ENCODE measurements at places on chromosomes 3 and 15. TPM values are rescaled to one million over a fixed set of nuclear protein-coding genes. Genes with fewer than 3 reads are reported as not detected.
A peak's percentile ranks its signal among the peaks of the same experiment; 100 is the strongest.

GRCh38 chr15:62211348-62211747 is 46.3 kb upstream of the C2CD4B start:
- no peak for DNase-seq

INKA1 gene
- 8.6 TPM for polyA plus RNA-seq

DNA sequence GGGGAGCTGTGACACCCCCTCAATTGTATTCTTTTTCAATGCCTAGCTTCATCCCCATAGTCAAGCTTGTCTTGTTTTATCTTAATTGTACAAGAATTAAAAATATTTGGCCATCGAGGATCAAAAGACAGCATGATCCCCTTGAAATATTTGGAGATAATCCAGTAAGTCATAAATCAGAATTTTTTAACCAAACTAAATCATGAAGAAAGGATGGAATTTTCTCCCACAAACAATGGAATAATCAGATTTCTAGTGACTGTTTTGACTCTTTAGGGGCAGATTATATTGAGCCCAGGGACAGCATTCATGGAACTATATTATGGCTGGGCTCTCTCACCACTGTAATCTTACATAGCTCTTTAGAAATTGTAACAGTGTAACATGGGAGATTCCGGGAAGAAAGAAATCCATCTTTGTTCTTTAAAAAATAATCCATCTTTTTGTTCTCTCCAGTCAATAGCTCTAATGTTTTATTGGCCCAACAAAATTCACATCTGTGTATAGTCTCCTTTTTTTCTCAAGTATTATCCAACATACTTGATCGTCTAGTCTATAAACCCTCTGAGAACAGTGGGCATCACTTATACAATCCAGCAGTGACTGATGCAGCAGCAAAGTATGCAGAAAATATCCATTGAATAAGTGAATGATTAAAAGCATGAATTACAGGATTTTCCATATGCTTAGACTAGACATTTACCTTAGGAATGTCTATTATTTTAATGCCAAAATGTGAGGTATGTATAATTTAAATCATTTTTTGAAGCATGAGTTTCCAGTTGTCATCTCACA is 277.0 kb upstream of the PLSCR5 start:
- no peak for DNase-seq

- DNase-seq, result no peak
These were observed 51.6 kb upstream of the SRGAP3 start for GRCh38 chr3:9301091-9301490.

DNA sequence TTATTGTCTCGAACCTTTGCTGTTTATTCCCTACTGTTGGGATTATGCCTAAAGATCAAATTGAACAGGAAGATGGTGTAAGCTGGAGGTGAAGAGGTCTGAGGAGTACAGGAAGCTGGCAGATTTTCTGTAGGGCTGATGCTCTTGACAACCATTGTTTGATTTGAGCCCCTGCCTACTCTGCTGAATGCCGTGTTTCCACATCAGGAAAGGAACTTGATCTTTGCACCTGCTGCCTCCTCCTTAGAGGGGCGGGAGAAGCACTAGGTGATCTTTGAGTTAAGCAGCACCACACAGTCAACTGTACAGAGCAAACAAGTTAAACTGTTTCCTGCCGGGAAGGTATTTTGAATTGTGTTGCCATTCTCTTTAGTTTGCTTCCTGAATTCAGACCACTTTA is 364.6 kb upstream of the EPHA6 start:
- no peak for DNase-seq

IL12A gene
- 1.3 TPM for polyA plus RNA-seq

CCDC54 gene
- polyA plus RNA-seq, result 0.28 TPM

DNA sequence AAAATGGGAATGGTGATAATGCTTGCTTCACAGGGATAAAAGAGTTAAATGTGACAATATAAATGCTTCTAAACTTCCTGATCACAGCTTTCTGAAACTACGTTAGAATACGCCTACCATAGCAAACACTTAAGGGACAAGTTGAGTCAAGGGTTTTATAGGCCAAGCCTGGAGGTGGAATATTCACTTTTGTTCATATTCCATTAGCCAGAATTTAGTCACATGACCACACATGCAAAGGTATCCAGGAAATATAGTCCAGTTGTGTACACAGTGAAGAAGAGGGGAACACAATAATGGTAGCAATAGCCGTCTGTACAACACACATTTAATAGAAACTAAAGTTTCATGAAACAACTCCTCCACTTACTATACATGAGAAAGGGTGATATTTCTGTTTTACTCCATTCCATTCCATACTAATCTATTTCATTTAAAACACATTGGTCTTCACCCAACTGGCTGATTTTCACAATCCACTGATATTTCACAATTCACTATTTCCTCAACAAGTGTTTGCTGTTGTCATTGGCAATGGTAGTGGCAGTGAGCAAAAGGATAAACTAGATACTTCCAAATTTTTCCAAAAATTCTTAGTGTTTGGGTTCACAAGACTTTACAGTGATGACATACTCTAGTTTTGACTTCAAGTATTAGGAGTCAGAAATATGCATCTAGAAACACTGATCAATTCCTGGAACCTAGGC is 270.9 kb downstream of the ERC2 start:
- no peak for DNase-seq

C3orf70 gene
- 9.9 TPM for polyA plus RNA-seq

ZNF619 gene
- 7.8 TPM for polyA plus RNA-seq

DNA sequence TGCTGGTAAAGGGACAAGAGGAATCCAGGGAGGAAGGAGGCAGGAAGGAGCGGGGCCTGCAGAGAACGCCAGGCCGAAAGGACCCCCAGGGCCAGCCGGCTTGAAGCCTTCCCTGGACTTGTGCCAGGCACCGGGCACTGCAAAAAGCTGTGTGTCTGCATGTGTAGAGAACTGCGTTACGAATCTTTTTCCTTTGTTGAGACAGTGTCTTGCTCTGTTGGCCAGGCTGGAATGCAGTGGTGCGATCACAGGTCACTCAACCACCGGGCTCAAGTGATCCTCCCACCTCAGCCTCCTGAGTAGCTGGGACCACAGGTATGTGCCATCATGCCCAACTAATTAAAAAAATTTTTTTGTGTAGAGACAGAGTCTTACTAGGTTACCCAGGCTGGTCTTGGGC is 17.0 kb upstream of the MUC4 start:
- no peak for DNase-seq

DNA sequence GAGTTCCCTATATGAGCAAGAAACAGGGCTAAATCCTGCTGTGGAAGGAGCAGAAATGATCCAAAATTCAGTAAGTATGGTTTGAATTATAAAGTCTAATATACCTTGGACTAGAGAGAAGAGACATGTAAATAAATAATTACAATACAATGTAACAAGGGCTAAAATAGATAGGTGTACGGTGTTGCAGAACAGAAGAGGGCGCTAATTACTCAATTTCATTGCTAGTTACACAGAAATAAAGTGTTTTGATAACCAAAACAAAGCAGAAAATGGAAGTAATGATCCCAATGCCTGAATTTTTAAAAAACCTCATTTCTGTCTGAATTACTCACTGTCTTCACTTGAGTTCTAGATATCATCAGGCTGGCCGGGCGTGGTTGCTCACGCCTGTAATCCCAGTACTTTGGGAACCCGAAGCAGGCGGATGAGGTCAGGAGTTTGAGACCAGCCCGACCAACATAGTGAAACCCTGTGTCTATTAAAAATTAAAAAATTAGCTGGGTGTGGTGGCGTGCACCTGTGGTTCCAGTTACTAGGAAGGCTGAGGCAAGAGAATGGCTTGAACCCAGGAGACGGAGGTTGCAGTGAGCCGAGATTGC is 8.3 kb upstream of the PLCH1 start:
- DNase-seq, result no peak

- no peak for DNase-seq
These were observed 43.5 kb downstream of the ABHD2 start for GRCh38 chr15:89131731-89132130.

GRCh38 chr3:192830291-192831110 is 87.2 kb downstream of the MB21D2 start:
- DNase-seq, result no peak

- no peak for DNase-seq
These were observed 15.8 kb upstream of the GRM2 start for GRCh38 chr3:51691021-51691420.

DNA sequence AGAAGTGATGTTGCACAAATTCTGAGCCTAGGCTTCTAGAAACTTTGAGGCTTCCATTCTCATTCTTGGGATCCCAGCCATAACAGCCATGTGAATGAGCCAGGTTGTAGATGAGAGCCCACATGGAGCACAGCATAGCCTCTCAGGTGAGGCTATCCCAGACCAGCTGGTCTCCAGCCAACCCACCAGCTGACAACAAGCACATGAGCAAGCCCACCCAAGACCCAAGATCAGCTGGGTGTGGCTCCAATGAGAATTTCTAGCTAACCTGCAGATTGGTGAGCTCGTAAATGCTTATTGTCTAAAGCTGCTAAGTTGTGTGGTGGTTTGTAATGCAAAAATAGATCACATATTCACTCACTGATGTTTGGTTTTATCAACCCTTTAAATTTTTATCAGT is 14.4 kb downstream of the KY start:
- DNase-seq, result no peak

GRCh38 chr3:8953313-8953712 is 10.0 kb downstream of the RAD18 start:
- no peak for DNase-seq

DNA sequence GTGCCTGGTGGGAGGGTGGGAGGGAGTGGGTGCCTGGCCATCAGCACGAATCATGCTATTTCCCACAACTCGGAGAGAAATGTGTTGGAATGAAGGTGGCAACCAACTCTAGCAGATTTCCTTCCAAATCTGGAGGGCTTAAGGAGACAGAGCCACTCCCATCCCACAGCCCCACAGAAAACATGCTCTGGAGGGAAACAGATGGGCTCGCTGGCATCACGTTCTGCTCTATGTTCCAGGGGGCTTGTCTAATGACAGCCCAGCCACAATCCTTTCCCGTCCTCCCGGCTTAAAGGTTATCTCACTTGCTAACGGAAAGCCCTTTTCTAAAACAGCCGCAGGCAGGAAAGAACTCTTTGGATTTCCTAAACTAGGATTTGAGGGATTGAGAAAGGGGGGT is 65.3 kb downstream of the ADAMTS17 start:
- DNase-seq, result no peak

GRM2 gene
- polyA plus RNA-seq, result 0.52 TPM

- DNase-seq, result no peak
These were observed 70.5 kb upstream of the TSEN2 start for GRCh38 chr3:12413721-12414255.

DNA sequence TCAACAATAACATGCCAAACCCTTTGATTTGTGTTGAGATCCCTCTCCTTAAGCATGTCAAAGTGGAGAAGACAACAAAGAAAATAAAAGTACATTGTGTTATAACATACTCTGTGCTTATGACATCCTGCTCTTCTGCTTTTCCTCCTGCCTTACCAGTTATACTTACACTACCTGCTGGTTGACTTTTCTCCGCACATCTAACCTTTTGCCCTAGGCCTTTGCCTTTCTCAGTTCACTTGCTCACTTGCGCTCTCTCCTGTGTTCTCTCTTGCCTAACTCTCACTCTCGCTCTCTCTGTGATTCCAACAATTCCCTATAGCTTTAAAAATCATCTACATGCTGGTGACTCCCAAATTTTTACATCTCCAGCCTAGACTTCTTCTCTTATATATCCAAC is 5.7 kb downstream of the DNAH12 start:
- DNase-seq, result no peak

- no peak for DNase-seq
These were observed 231.9 kb downstream of the NSUN3 start for GRCh38 chr3:94294806-94295205.

NR2E3 gene
- polyA plus RNA-seq, result 1.0 TPM

THRB gene
- polyA plus RNA-seq, result 31.4 TPM

GRCh38 chr3:103388214-103388613 is 953.4 kb downstream of the ZPLD1 start:
- no peak for DNase-seq

DNA sequence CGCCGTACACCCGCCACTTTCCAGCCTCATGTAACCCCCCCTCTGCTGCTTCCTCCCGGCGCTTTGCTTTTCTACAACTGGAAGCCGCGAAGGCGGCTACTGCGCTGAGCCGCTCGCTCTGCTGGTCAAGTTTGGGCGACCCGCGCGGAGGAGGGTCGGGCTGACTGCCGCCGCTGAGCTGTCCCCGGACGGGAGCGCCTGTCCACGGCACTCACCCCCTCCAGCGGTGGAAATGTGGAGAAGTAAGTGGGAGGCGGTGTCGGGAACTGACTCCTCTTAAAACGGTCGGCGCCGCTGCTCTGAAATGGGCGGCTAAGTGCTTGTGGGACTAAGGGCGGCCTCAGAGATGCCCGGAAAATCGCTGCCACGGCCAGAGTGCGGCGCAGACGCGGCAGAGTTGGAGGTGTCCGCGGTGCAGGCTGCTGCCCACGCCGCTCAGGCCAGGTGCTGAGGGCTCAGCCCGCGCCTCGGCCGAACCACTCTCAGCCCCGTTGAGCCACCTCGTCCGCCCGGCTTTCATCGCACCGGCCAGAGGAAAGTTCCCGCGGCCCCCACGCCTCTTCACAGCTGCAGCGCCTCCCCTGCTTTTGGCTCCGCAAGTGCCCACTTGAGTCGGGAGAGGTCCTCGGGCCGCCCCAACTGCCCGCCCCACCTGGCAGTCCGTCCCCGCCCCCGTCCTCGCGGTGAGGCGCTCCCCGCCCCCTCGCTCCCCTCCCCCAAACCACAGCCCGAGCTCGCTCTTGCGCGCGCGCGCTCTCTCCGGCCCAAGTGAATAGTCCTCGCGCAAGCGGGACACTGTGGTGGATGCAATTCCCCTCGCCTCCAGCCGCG is at the start of gene EPHA6:
EPHA6 (plus strand) TSS at position 775 of the 831 bp plus-strand sequence.
- peak; percentile 43 for DNase-seq

- DNase-seq, result no peak
These were observed 103.0 kb downstream of the RPL22L1 start for GRCh38 chr3:170766823-170767575.

DNA sequence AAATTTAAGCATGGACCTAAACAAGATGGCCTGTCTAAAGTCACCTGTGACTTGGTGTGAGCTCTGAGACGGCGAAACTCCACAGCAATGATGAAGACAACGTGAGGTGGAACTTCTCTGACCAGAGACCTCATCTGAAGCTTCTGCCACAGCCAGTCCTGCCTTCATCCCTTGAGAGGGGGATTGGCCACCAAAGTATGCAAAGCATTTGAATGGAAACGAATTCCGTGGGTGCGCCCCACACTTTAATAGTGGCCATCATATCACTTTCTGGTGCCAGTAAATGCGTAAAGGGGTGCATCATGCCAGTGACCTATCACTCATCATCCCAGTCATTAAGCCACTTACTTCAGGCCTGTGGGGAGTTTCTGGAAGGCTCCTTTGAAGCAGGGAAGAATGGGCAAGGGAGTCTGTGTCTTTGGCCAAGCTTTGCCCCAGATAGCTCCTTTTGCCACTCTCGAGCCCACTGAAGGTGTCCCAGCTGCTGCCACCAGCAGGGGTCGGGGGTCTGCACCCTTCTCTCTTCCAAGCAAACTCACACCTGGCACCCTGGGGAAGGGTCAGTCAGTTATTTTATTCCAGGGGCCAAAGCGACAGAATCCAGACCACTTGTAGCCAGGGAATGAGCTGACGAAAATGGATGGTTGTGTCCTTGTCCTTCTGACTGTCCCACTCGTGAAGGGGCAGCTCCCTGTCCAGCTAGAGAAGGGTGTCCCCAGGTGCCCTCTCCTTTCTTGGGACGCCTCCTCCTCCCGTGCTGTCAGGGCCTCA is 17.7 kb downstream of the MUC20 start:
- DNase-seq, result no peak

GRCh38 chr3:126422571-126423091 is 27.9 kb downstream of the CFAP100 start:
- DNase-seq, result no peak

CALML4 gene
- 34.3 TPM for polyA plus RNA-seq

UBL7 gene
- 64.0 TPM for polyA plus RNA-seq
